Activated T-cell treated with anti-CD3 and anti-CD28 coated beads, Interleukin-2, amount 50 U/mL, for 48 hours (primary cell): ENCODE measurements at places on chromosomes 5 and 9.

DNA sequence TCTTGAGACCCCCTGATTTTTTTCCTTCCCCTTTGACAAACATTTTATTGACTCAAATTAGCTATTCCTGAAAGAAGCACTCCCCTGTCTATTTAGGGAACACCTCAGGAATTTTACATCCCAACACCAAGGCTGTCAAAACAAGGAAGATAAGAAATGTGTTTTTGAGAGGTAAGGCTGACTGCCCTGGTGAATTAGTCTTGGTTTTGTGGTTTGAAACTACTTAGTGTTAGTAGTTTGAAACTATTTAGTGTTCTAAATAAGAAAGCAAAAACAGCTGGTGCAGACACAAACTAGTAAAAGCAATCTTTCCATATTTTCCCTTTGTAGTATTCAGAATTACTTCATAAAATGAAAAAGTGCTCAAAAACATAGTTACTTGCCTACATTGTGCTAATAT is 120.7 kb downstream of the PCSK1 start:
- DNase-seq, result no peak

DNA sequence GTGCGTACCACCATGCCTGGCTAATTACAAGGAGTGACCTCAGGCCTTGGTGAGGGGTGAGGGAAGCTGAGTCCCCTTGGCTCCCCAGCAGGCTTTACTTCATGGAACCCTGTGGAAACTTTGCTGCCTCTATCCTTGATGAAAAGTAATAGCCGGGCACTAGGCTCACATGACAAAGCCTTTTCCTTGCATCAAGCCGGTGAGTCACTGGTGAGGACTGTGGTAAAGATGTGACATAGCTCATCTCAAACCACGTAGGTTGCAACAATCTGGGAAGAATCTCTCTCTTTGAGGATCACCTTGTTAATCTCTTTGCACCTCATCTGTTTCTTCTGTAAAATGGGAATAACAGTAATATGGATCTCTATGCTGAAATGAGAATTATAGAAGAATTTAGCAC is 116.3 kb upstream of the SLC25A48 start:
- DNase-seq, result no peak

DNA sequence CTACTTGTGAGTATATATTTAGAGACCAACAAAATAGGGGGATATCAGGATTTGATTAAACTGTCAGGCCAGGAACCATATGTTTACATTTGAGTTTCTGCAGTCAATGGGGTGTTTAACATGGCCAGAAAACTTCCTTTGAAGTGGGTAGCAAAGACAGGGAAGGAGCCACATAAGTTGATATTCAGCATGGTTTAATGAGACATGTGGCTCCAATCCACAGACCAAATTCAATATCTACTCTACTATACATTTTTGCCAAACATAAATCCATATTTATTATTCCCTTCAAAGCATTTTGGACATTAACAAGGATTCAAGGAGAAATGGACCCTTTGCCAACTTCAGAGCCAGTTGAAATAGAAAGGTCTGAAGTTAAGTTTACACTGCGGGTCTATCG is 99.8 kb downstream of the TAF11L14 start:
- DNase-seq, result no peak

DNA sequence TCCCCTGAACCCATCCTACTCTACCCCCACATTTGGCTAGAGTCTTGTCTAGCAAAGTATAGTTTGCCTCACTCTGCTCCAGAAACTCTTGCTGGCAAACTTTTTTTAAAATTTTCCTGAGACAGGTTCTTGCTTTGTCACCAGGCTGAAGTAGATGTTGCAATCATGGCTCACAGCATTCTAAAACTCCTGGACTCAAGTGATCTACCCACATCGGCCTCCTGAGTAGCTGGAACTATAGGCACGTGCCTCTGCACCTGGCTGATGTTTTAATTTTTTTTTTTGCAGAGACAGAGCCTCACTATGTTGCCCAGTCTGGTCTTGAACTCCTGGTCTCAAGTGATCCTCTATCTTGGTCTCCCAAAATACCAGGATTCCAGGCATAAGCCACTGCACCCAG is 175.8 kb upstream of the FBXL17 start:
- no peak for DNase-seq

DNA sequence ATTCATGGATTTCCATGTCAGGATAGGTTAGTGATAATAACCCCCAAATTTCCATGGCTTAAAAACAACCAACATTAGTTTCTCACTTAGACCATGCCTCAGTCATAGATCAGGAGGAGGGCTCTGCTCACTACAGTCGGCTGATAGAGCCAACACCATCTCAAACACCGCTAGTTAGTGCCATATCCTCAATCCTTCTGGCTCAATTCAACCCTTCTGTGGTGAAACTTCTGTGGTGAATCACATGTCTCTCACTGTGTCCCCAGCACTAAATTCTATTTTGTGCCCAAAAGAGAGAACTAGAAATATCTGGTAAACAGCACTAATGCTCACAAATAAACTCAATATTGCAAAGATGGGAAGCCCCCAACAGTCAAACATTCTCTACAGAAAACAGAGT is 21.1 kb downstream of the ECPAS start:
- DNase-seq, result no peak

DNA sequence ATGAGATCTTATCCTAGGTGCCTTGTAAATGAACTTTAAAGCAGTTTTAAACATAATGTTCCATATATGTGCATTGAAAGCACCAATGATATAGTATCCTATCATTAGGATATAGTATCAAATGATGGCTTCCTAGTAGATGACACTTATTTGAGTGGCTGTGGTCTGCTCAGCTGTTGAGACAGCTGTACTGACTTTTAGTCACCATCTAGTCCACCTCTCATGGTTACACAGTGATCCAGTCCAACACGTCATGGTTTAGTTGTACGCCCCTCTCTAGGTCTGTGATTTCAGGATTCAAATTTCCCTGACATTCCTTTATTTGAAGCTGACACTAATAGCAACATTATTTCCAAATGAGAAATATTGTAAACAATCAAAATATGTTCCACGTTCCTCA is 127.3 kb upstream of the TUT7 start:
- no peak for DNase-seq

- no peak for DNase-seq
These were observed 33.6 kb downstream of the ERMP1 start for GRCh38 chr9:5799314-5799713.

DNA sequence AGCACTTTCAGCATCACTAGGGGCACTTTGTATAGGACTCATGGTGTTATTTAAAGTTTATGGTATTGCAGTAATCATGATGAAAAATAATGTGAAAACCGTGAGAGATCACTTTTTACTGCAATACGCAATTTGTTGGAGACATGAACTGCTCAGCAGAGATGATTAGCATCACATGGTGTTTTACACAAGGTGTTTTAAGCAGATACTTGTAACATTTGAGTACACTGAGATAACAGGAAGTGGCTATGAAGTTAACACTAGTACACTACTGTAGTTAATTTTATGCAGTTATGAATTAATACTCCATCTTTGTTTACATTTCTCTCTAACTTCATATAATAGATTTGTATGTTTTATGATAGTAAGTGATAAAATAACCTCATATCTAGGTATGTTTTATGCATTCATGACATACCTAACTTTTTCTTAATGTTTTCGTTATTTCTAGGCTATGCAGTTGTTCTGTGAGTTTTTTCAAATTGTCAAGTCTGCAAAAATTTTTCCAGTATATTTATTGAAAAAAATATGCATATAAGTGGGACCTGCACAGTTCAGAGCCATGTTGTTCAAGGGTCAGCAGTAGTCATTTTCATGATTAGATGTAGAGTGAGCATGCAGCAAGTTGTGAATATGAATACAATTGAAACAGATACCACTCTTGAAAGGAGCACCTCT is 13.0 kb downstream of the SUB1 start:
- DNase-seq, result no peak
